Left ventricle myocardium superior (tissue), 1 donor: ENCODE measurements at places on chromosomes 2 and 18.

GRCh38 chr2:240961910-240962299 is 36.5 kb upstream of the SNED1 start:
- no peak for DNase-seq

DNA sequence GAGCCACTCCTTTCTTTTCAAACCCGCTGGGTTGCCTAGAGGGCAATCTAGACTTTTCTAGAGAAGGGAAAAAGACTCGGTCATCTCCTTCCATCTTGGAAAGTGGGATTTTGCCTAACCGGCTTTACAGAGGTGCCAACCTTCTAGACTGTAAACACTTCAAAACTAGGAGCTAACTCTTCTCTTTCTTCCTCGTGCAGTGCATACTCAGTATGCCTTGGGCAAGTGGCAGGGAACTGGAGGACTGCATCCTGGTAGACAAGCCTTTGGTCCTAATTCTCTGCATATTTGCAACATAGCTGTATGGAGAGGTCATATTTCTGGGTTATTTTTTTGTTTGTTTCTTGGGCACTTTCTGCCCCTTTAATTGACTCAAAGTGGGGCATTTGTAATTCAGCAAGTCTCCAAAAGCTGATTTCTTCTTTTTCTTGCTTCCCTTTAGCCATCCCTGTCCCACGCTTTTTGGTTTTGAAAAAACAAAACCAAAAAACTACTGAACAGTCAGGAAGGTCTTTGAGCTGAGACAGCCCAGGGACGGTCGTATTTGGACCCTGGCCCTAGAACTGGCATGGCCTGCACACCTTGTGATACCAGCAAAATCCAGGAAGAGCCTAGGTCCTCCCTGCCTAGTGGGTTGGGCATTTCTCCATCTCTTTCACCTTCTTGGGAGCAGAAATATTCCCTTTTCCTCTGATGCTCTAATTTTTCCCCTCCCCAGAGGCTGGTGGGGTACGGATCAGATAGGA is 5.8 kb upstream of the GATA6 start:
- DNase-seq, result no peak

- no peak for DNase-seq
Measured at GRCh38 chr2:177432703-177433102, 40.1 kb downstream of the AGPS start.

DNA sequence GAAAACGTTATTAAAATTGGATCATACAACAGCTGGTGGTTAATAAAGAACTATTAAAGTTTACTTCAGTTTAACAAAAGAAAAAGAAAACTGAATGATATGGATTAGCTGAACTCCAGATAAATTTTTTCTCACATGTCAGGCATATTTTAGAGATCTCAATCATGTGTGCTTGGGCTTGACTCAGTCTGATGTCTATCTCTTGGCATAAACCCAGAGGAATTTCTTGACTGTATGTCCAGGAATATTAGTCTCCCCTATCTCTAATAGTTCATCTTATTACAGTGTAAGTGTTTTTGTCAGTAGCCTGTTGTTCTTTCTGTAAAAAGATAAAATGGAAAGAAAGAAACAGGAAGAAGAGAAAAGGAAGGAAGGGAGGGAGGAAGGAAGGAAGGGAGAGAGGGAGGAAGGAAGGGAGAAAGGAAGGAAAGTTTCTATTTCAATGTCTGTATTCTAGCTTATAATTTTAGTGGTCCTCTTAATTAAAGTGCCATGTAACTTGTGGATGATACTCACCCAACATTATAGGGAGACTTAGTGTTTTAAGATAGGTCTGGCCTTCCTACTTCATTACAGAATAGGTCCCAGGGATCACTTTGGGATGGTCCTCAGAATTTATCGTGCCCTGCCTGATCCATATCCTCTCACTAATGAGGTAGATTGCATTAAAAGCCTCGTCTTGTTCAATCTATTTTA is 99.7 kb upstream of the UGP2 start:
- DNase-seq, result no peak

DNA sequence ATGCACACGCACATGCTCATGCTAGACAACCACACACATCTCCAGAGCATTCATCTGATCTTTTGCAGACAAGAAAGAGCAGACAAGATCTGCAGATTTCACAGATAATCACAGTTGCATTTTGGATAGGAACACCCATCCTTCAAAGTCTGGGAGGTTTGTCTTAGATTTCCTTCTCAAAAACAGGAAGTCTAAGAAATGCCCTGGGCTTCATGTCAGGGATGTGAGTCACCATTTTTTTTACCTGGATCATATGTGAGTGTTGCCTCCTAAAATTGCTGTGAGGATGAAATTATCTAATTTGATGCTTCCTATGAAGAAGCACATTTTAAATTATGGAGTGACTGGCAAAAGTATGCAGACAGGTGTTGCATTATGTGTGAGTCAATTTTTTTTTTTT is 46.1 kb downstream of the SRD5A2 start:
- no peak for DNase-seq

DNA sequence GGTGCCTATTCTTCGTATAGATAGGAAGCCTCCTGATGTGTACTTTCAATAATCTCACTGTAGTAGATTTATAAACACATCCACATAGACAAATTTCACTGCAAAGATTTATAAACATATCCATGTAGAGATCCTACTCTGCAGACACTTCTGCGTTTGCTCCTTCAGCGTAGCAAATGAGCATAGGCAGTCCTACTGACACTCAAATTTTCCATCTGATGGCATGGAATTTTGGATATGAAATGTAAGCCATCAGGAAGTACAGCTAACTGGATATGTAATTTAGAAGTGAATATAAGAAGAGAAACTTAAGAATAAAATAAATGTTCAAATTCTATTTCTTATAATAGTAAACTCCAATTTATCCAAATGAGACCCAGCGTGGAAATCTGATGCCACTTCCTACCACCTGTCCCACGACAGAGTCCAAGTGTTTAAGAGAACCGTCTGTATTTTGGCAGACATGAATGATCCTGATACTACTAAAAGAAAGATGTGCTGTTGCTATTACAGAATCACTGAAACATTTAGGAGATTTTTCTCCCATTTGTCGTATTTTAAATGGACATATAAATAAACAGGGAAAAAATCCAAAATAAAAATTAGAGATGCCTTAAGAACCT is 86.0 kb downstream of the DTNA start:
- DNase-seq, result no peak

DNA sequence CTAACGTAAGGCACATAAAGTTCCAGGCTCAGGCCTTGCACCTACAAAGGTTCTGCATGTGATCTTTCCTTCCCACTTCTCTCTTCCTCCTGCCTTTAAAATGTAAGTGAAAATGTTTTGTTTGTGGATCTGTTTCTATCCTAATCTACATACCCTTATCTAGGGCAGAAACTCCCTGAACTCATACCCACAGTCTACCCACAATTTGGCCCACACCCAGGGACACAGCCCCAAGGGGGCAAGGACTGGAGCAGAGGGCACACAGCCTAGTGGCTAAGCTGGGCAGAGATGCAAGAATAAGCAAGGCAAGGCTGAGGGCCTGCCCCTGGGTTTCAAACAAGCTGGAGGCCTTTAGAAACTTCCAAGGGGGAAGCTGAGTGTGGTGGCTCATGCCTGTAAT is 71.0 kb downstream of the HS1BP3 start:
- DNase-seq, result no peak

DNA sequence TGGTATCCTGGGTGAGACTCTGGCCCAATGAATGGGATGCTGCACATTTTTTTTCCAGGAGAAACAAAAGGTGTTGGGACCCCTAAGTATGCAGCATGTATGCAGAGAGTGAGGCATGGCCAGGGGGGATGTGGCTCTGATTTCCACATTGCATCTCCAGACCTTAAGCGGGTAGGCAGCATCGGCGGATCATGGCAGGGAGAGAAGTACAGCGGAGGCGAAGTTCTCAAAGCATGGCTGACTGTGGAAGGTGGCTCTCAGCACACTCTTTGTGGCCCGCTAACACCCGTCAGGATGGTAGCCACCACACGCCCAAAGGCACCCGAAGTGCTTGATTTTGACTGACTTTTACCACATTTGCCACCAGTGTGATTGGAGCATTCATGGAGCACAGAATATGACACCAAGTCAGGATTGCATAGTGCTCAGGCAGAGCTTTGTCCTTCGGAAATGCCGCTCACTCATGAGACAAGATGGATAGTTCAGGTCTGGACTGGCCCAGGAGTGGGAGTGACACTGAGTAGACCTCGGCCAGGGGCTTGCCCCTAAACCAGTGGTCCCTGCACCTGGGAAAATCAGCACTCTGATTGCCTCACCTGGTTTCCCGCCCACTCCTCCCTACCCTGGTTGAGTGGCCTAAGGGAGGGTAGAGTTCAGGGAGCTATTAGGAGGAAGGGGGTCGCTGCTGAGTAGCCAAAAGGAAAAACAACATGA is 14.2 kb downstream of the INPP4A start:
- no peak for DNase-seq

DNA sequence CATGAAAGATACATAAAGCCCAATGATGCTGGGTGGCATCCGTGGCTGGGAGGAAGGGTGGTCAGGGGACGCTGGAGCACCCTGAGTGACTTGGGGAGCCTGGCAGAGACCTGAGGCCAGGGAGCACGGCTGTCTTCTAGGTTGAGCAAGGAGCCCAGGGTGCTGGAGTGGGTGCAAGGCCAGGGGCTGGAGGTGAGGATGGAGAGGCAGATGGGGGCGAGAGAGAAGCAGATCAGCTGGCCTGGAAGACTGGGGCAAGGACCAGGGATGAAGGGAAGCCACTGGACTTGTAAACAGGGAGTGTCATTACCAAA is 52.2 kb downstream of the FAM178B start:
- DNase-seq, result no peak

DNA sequence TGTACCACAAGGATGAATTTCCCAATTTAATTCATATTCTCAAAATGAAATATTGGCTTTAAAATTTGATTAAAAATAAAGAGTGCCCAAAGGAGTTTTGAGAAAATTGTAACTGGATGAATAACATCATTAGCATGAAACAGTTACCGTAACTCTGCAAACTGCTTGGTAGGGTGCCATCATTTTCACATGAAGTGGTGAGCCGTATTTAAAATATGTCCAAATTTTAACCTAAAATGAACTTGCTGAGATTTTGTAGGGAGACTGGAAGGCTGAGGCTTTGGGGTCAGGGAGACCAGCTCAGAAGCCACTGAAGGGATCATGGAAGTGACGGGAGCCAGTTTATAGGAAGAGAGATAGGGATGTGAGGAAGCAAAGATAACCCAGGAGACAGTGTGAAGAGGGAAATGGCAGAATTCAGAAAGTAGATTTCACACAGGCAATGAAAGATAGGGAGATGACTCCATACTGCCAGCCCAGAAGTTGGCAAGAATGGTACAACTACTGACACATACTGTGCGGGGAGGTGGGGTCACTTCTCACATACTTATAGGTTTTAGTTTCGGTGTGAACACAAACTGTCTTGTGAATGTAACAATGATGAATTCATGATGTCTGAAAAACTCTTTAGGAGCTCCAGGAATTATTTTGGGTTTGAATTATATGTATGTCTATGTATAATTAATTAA is 53.8 kb downstream of the EFEMP1 start:
- no peak for DNase-seq

DNA sequence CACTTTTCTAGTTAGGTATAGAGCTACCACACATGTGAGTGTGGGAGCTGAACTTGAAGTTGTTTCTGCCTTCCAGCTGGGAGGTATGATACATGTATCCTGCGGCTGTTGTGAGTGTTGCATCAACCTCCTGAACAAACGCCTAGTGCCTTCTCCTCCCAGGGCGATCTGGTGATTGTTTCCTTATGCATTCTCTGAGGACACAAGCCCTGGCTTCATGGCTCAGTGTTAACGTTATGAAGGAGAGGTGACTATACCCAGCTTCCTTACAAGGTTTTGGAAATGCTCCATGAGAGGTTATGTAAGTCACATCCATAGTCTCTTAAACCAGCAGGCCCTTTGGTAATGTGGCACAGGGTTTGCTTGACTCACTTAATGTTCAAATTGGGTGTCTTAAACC is 64.9 kb downstream of the SPRED2 start:
- DNase-seq, result no peak

DNA sequence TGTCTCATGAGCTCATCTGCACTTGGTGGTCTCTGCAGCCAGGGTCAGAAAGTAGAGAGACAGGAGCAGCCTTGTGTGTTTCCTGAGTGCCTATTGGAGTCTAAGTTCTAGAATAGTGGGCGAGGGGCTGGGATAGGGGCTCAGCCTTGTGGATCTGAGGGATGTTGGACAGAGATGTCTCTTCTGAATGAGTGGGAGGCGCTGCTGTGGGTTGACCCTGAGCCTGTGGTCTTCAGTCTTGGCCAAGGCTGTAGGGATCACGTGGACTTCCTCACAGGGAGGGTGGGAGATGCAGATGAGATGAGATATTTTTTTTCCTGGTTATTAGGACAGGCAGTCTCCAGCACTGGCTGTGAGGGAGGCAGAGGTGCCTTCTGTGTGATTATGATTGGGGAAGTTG is 61.8 kb downstream of the RNF144A start:
- DNase-seq, result no peak

DNA sequence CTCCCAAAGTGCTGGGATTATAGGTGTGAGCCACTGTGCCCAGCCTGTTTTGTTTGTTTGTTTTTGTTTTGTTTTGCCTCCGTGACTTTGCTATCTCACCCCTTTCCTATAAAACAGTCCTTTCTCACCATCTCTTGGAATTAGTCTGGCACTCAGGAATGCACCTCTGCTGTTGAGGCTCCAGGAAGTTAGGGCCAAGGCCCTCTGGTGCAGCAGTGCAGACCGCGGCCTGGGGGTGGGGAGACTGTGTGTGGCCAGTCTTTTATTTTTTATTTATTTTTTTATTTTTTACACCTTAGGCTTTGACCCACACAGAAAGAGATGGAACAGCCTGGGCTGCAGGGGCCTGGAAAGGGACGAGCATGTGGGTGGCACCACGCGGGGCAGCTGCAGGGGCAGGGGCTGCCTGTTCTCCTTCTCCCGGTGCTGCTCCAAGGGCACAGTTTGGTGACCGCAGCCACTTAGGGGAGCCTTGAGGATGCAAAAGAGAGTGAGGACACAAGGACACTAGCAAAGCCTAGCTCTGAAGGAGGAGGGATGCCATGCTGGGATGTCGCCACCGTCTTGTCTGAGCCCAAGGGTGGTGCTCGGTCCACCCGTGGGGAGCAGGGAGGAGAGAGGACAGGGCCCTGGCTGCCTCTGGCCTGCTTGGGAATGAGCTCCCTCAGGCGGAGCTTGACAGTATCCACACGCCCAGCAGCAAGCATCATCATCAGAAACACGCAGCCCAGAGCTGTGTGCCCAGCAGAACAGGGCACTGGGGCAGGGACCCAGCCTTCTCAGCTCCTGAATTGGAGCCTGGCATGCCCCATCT is 19.4 kb upstream of the ALPI start:
- DNase-seq, result no peak

- DNase-seq, result no peak
Measured at GRCh38 chr2:113120861-113121260, 6.5 kb upstream of the IL1RN start.
